ENCODE measurements at places on chromosomes 1 and 21.

DNA sequence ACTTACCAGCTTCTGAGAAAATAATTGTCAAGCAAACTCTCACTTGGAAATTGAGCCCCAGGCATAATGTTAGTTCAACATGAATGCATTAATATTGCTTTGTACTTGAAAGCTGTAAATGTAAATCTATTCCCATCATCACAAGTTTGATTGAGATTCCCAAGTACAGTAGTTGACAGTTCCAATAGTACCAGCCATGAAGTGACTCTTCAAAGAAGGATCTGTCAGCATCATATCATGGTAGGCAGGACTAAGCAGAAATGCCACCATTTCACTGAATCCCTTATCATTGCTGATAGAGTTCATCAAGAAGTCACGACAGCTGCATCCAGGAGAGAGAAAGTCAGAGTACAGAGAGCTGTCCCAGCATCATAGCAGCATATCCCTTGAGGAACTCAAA lies 348.7 kb downstream of the OMA1 start:
- DNase-seq = no peak

DNA sequence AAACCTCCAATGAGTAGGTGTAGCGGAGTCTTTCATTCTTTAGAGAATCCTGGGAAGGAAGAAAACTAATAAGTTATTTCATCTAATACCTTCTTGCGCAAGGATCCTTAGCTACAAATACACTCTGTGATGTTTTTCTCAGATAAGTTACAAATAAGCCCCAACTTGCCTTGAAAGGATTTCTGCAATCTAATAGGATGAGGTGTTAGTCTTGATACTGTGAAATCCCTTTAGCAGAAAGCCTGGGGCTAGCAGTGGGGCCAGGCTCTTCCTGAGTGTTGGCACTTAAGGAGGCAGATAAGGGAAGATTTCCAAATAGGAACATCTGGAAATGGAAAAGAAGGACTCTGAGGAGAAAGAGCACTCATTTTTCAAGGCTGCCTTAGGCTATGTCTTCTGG lies 168.0 kb upstream of the DAB1 start:
- no peak for DNase-seq

- no peak for DNase-seq
Measured at GRCh38 chr1:109802136-109802900, 38.6 kb upstream of the EPS8L3 start.

- no peak for DNase-seq
Measured at GRCh38 chr1:168304865-168305264, 24.2 kb downstream of the TBX19 start.

DNA sequence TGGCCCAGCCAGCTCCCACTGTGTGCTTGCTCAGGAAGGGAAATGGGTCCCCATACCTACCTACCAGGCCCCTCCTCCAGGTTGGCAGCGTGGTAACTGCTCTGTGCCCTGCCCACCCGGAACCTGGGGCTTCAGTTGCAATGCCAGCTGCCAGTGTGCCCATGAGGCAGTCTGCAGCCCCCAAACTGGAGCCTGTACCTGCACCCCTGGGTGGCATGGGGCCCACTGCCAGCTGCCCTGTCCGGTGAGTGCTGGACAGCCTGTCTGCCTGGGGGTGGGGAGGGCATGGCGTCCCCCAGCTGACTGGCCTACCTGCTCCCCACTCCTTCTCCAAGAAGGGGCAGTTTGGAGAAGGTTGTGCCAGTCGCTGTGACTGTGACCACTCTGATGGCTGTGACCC lies 10.8 kb upstream of the LRRC71 start:
- DNase-seq = no peak

Measured in PC-9 (cell line).